Activated T-cell treated with anti-CD3 and anti-CD28 coated beads, Interleukin-2, amount 50 U/mL, for 24 hours (primary cell): ENCODE measurements at places on chromosomes 2 and 18.

DNA sequence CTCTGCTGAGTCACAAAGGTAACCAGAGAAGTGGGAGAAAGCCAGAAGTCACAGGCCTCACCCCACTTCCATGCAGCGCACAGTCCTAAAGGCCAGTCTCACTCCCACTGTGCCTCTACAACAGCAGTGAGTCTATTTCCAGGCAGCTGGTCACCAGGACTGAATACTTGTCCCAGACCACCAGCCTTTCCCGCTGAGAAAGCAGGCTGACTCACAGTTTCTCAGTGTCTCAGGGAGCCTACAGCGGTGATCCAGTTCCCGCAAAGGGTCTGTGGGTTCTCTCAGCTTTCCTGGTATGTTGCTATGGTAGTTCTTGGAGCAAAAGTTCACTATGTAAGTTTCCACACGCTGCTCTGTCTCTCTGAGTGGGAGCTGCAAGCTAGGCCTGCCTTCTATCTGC is 622.5 kb downstream of the RNF144A start:
- no peak for DNase-seq

- DNase-seq, result peak; percentile 69
Measured at GRCh38 chr2:3222636-3223035, 155.0 kb downstream of the EIPR1 start.

GRCh38 chr2:144402251-144402650 is 117.7 kb downstream of the ZEB2 start:
- DNase-seq, result no peak

- no peak for DNase-seq
Measured at GRCh38 chr2:100699131-100699530, 120.8 kb upstream of the NPAS2 start.

DNA sequence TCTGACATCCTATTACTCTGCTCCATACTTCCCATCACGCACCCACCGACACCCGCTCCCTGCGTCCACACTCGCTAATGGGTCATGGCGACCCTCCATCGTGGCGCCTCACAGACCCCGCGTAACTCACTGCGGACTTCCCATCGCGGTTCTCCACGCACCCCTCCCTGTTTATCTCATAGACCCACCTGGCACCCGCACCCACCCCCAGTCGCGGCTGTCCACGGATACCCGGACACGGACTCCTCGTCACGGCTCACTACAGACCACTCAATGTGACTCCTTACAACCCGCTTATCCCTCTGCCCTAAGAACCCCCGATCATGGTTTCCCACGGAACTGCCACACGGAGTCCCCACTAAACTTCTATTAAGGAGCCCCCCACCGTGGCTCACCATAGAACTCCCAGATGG is 458 bp downstream of the CXXC1 start:
- no peak for DNase-seq

- no peak for DNase-seq
Measured at GRCh38 chr2:5077479-5078089, 614.6 kb upstream of the SOX11 start.

DNA sequence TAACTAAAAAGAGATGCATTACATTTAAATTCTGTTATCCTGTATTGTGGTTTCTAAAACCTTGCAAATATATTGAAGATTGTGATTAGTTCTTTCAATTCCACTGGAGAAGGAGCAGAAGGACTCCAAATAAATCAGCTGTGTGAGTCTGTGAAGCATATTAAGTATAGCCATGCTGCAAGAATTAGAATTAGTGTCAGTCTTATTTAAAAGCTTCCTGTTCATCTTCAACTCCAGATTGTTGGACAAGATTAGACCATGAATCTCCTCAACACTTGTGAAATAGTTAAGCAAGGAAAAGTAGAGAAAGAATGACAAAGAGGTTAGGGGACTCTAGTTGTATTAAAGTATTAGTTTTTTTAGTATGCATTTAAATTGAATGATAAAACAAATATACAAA is 92.5 kb upstream of the LRP1B start:
- DNase-seq, result no peak

DNA sequence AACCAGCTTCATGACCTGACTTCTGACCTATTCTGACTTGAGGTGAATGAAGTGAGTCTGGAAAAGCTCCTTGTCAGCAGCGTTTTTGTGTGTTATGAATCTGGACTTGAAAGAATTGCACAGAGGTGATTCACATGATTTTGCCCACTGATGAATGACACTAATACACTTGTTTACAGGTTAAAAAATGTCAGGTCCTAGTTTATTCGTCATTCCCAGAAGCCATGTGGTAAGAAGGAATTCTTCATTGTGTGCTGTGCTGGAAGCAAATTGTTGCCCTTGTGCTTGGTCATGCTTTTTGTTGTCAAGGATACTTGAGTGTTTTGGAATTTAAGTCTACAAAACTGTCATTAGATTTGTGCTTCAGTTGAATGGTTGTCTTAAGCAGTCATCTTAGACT is 15.5 kb downstream of the SEC11C start:
- DNase-seq, result no peak

DNA sequence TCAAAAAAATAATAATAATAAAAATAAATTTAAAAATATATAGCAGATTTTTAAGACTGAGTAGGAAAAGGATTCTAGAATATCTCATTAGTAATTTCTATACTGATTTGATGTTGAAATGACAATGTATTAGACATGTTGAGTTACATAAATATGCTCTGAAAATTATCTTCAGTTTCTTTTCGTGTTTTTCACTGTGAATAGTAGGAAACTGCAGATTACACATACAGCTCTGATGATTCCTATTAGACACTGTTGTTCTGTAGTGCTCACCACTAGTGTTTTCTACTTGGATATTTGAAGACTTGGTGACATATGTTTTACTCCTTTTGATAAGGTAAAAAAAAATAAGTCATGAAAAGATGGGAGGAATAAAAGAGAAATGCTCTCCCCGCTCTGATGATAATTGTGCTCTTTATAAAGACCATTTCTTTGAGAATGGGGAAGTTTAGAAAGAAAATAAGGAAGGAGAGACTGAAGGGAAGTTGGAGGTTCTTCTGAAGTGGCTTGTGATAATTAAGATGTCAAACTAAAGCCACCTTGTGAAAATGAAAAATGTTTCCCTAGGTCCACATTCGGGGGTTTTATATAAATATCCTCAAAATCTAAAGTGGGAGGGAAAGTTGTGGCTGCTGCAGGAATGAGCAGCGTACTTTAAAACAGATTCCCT is 52.9 kb downstream of the SLC9A2 start:
- no peak for DNase-seq
